ENCODE measurements at places on chromosomes 2 and 18.
A peak's percentile ranks its signal among the peaks of the same experiment; 100 is the strongest.

GRCh38 chr2:214730248-214730647, 79.2 kb downstream of the BARD1 start:
- DNase-seq = no peak

DNA sequence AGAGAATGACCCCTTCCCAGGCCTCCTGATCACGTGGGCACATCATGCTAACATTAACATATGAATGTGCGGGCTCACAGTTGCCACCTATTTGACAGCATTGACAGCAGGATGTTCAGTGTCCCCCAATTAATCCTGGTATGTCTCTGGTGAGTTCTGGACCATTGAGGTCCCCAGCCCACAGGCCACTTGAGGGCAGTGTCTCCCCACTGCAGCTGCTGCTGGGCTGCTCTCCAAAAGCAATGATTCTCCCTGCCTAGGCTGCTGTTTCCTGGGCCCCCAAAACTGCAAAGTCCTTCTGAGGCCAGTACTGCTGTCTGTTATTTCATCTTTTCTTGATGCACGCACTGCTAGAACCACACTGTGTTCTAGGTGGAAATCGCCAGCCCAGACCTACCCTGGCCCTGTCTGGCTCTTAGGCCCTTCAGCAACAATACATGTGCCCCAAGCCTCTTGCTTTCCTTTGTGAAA, 52.7 kb upstream of the MAPK4 start:
- DNase-seq = no peak

- no peak for DNase-seq
These were observed 29.2 kb downstream of the CDH2 start for GRCh38 chr18:28147674-28148171.

DNA sequence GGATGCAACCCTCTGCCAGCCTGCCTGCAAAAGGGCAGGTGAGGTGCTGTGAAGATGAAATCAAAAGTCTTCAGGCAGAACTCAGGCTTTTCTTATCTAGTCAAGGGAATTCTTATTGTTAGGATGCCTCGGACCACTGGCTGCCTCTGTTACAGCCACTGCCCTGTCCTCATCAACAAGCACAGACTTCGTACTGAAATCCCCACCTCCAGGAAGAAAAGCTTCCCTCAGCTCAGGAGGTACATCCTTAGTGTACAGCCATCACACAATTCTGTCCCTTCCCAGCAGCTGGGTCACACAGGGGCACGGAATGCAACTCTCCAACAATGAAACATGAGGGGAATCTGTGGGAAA, 10.1 kb upstream of the RNU4ATAC start:
- DNase-seq = no peak

DNA sequence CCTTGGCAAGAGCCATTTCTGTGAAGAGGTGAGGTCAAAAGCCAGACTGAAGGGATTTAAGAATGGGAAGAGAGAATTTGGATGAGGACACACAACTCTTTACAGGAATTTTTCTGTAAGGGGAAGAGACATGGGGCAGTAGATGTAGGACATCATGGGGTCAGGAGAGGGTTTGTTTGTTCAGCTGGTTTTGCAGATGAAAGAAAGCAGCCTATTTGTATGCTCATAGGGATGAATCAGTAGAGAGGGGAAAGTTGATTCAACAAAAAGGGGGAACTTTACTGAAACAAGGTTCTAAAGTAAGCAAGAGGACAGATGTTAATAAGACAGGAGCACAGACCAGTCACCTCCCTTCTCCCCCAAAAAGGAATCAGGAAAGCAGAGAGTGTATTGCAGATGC, 11.2 kb downstream of the SCG2 start:
- DNase-seq = no peak

GRCh38 chr2:173045181-173045580, 30.5 kb upstream of the MAP3K20 start:
- DNase-seq = no peak

DNA sequence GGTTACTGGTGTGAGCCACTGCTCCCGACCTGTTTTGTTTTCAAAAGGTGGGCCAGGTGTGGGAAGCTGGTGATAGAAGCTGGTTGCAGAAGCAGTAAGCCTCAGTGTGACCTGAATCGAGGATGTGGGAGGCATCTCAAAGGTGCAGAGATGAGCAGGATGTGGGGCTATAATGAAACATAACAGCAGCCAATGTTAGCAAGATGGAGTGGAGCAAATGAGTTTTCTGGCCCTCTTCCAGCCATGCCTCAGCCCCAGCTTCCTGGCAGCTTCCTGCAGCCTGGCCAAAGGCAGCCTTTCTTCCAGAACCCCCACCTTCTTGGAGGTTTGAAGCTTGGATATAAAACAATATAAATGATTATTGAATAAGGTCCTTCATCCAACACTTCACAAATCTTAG, 184.8 kb downstream of the NCK2 start:
- DNase-seq = peak; percentile 77

GRCh38 chr2:98592565-98592964, 15.7 kb downstream of the COA5 start:
- no peak for DNase-seq

DNA sequence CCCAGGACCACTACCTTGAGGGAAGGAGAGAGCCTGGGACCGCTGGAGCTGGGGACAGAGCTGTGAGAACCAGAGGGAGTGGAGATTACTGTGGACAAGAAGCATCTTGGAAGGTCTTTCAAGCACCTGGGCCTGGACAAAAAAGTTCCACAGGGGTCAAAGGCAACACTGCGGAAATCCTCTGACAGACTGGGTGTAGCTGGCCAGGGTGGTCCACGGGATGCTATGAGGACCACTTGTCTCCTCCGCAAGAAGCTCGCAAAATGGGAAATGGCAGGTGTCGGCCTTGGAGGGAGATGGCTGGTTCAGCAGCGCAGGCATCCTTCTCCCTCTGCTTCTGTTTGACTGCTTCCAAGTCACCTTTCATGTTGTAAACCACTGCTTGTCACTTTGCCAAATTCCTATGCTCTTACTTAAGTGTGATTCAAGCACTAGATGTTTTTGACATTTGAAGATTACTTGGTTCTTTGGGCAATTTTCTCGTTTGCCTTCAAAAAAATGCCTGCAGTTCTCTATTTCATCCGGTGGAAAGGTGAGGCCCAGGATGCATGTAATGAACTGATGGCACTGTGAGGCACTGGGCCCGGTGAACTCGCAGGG, 27.7 kb downstream of the KLHL29 start:
- no peak for DNase-seq

- DNase-seq = no peak
These were observed 52.5 kb upstream of the LGALSL start for GRCh38 chr2:64401529-64401880.

- DNase-seq = no peak
These were observed 232.9 kb upstream of the STK17B start for GRCh38 chr2:196404276-196404675.

DNA sequence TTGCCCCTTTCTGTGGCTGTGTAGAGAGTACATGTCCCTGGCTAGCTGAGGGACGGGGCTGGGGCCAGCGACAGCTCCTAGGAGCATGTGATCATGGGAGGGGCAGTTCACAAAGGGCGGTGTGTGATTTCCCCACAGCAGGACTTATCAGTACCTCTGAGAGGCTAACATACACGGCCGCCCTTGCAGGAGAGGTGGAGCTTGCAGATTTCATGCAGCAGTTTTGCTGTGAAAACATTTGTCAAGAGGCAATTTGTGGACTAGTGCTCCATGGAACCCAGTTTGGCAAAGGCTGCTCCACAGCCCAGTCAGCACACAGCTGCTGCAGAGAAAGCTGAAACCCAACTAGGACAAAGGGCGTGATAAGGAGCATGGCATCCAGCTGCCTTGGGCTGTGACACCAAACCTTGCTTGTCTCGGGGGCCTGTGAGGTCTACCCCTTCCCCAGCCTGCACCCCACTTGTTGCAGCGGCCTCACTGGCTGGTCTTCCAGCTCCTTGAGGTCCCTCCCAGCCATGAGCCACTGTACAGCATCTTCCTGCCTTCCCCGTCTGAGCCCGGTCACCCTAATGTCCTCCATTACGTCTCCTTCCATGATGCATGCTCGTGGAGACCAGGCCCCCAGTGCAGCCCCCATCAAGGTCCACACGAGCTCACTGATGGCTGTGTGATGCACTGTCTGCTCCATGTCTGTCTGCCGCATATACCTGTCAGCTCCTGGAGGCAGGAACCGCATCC, 121.4 kb upstream of the HDAC4 start:
- peak; percentile 23 for DNase-seq

GRCh38 chr18:48994044-48994651, 43.4 kb upstream of the SMAD7 start:
- DNase-seq = no peak

DNA sequence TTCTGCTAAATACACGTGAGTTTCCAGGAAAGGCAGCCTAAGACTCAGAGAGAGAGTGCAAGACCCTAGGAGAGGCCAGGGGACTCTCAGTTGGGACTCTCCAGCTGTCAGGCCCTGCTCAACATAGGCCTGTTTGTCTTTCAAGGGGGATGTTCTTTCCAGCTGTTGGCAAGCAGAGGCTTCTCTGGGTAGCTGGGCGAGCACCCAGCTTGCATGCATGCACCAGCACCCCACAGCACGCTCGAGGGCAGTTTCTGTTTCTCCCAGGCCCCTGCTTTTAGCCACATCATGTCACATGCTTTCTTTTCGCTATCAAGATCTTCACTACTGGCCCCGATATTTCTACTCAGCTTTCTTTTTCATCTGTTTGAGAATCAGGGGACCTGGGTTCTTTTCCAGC, 479.3 kb upstream of the HS6ST1 start:
- DNase-seq = no peak

DNA sequence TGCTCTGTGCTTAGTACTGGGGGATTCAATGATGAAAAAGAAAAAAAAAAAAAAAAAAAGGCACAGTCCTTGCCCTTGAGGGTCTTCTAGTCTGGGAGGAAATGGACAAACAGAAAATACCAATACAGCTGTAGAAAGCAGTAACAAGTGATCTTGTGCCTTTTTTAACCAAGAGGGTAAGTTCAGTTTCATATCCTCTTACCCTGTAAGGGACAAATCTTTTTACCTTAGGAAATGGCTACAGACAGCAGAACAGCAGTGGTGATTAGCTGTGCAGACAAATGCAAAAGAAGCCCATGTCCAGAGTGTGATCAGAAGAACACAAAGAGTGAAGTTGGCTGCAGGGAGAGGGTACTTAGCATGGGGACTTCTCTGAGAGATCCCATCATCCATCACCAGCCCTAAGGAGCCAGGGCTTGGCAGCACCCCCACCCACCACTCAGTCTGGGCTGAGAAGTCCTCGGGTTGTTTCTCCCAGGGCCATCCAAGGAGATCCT, 102.9 kb downstream of the ALPK2 start:
- DNase-seq = no peak

- no peak for DNase-seq
These were observed 18.2 kb upstream of the CCBE1 start for GRCh38 chr18:59715445-59715844.

DNA sequence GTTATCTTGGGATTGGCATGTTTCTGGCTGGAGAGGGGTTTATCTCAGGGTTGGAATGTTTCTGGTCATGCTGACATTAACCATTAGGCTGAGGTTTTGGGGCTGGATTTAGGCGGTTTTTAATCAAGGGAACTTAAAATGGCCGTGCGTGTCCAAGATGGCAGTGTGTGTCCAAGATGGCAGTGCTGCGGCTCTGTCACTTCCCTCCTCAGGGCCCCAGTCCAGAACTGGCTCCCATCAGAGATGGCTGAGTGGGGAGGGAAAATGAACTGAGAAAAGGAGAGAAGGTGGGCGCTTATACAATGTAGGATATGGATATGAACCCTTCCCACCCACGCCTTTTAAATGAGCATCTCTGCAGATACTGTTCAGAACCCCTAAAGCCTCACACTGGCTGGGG, 175.5 kb upstream of the MYT1L start:
- no peak for DNase-seq

GRCh38 chr2:175309799-175310198, 128.3 kb upstream of the ATP5MC3 start:
- DNase-seq = no peak

DNA sequence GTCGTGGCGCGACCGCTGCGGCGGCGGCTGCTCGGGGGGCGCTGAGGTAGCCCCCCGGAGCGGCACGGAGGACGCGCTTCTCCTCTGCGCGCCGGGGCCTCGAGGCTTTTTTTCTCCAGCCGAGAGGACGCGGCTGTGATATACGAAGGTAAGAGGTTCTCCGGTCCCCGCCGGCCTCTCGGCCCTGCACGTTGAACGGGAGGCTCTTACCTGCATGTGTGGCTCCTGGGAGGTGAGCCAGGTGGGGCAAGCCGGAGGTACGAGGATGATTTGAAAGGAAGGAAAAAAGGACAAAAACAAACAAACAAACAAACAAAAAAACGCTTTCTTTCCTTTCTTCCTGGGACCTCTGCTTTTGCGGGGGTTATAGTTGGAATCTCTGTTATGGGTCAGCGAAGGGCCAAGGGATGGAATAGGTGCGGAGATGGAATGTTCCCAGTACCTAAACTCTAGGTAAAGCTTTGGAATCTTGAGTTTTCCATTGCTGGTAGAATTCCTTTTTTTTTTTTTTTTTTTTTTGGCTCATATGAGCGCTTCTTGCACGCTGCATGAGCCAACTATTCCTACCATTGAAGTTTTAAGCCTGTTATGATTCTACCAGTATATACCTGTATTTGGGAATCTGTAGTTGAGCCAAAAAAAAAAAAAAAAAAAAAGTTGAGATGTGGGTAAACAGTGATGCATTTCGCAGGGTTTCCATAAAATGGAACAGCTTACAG, 674 bp downstream of the PTPN4 start:
- no peak for DNase-seq

DNA sequence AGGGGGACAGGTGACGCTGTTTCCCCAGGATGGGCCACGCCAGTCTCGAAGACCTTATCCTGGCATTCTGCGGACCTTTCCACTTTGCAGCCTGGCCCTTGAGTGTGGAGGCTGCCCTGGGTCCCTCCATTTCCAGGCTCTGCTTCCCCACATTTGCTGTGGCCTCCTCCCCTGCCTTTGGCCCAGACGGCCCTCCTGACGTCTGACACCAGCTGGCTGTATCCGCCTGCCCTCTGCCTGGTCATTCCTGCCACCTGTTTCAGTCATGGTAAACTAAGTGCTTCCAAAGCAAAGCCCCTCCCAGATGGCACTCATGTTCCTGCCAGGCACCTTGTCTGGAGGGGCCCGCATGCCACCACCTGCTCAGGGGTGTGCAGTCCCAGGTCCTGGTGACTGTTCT, 95.1 kb downstream of the ASB1 start:
- DNase-seq = peak; percentile 22

DNA sequence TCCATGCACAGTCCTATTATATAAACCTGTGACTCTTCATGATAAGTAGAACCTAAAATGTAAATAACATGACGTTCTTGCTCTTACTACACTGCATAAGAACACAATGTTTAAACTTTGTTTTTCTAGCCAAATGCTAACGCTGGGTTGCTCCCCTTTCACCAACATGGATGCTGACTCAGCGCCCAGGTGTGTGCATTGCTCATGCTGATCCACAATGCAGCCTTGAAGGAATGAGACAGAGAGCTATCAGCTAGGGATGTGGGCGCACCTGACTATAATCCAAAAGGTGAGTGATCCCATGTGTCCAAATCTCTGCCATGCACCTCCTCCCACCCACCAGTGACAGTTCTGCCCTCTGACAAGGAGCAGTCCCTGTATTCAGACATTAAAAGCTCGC, 235.0 kb downstream of the IRS1 start:
- DNase-seq = no peak

DNA sequence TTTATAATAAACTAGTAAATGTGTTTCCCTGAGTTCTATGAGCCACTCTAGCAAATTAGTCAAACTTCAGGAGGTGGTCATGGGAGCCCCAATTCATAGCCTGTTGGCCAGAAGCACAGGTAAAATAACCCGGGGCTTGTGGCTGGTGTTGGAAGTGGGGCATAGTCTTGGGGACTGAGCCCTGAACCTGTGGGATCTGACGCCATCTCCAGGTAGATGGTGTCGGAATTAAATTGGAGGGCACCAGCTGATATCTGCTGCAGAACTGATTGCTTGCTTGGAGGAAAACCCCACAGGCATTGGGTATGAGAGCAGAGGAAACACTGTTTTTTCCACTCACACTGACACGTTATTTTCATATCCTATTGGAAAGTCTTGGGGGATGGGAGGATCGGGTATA, 14.1 kb downstream of the NMS start:
- no peak for DNase-seq
